ENCODE measurements at places on chromosomes 1 and 21.

GRCh38 chr1:61083807-61084440 lies 1.6 kb downstream of the NFIA start:
- peak overlapping the region; percentile 33 for H3K27ac ChIP-seq
- peaks cover 5% of the 10 kb centered on the region for H3K36me3 ChIP-seq
- peaks cover 31% of the 10 kb centered on the region for H3K27me3 ChIP-seq
- peaks cover 35% of the 10 kb centered on the region for H3K4me1 ChIP-seq
- peak overlapping the region; percentile 80 for H3K4me3 ChIP-seq

- peaks cover 5% of the 10 kb centered on the region for H3K4me1 ChIP-seq
- no peak overlapping the region for H3K4me3 ChIP-seq
- no peaks in the 10 kb centered on the region for H3K27me3 ChIP-seq
- peaks cover 6% of the 10 kb centered on the region for H3K36me3 ChIP-seq
- H3K27ac ChIP-seq: no peak overlapping the region
These were observed 7.3 kb upstream of the DEDD start for GRCh38 chr1:161139766-161140165.

- peaks cover 19% of the 10 kb centered on the region for H3K4me1 ChIP-seq
- no peak overlapping the region for H3K4me3 ChIP-seq
- H3K27ac ChIP-seq: no peak overlapping the region
- peaks cover 9% of the 10 kb centered on the region for H3K36me3 ChIP-seq
These were observed 44.6 kb downstream of the TOR3A start for GRCh38 chr1:179126338-179127060.

GRCh38 chr1:220370041-220370700 lies 97.9 kb upstream of the RAB3GAP2 start:
- H3K4me3 ChIP-seq: no peak overlapping the region
- no peaks in the 10 kb centered on the region for H3K4me1 ChIP-seq
- H3K27ac ChIP-seq: no peak overlapping the region
- peaks cover 7% of the 10 kb centered on the region for H3K27me3 ChIP-seq

GRCh38 chr1:91830242-91831131 lies 55.5 kb downstream of the TGFBR3 start:
- DNase-seq: no peak
- H3K27ac ChIP-seq: no peak overlapping the region

DNA sequence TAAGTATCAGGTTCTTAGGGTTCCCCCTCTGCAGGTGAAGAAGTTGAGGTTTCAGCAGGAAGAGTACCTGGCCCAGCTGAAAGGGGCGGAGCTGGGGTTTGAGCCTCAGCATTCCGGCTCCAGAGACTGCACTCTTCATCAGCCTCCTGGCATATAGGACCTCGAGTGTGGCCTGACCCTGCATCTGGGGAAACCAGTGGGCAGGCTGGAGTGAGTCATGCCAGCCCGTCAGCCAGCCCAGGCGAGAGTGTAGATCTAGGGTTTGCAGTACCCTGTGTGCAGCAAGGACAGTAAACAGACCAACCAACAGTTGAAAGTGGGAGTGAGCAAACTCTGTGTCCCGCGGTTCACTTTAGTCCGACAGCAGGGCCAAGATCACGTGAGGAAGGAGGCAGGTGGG lies 14.1 kb downstream of the MFSD2A start:
- H3K4me3 ChIP-seq: no peak overlapping the region
- no peak overlapping the region for H3K27ac ChIP-seq
- H3K4me1 ChIP-seq: no peaks in the 10 kb centered on the region
- no peaks in the 10 kb centered on the region for H3K27me3 ChIP-seq
- no peak for DNase-seq
- H3K36me3 ChIP-seq: no peaks in the 10 kb centered on the region
